ENCODE measurements at places on chromosomes 5 and 9. TPM values are rescaled to one million over a fixed set of nuclear protein-coding genes. Genes with fewer than 3 reads are reported as not detected.

Gene S1PR3
- polyA plus RNA-seq, result 0.23 TPM

Gene CKMT2
- polyA plus RNA-seq, result 6.0 TPM

Gene TMEM215
- polyA plus RNA-seq, result not detected

Gene PDE8B
- polyA plus RNA-seq, result 0.52 TPM

Gene SPINK4
- polyA plus RNA-seq, result 1,105 TPM

Gene CCDC171
- 0.60 TPM for polyA plus RNA-seq

Gene DCTN4
- 17.5 TPM for polyA plus RNA-seq

Gene TPPP
- polyA plus RNA-seq, result 0.60 TPM

Gene EMB
- 2.4 TPM for polyA plus RNA-seq
